ENCODE measurements at places on chromosomes 2 and 18.

DNA sequence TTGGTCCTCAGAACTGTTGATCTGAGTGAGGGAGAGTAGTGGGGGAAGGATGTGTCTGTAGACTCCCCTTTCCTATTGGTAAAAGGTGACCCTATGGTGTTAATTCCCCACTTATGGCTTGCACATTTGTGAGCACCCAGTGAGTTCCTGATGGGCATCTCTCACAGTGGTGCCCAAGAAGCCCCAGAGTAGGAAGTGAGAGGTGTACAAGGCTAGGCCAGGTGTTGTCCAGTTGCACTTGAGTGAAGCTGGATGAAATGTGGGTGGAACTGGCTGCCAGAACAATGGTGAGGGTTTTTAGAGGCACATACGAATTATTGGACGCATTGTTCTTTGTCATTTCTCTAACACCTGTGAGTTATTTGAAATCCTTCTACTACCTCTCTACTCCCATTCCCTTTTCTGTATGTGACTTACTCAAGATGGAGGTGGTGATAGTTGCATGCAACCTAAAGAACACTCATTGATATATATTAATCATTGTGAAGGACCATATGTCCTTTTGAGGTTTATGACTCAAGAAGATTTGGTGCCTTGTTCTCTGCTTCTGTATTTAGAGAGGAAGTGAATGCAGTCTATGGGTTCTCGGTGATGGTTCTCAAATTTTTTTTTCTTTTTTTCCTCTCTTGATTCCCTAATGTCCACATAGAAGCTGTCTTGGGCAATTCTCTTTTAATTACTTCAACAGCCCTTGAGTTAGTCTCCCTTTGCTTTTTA is 162.7 kb downstream of the FSHR start:
- DNase-seq, result no peak

DNA sequence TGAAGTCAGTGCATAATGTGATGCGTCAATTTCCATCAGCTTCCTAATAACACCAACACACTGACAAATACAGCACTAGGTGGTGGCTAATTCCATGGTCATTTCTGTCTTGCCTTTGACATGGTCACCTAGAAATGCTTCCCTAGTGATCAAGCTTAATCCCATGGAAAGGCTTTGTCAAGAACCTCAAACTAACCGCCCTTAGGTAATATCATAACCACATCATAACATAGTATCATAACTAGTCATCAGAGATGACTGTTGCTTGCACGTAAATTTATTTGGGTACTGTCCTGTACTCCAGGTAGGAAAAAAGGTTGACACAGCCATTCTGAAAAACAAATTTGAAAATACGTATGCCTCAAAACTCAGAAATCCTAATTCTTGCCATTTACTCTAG is 471.8 kb downstream of the IRS1 start:
- no peak for DNase-seq

- no peak for DNase-seq
Observed at GRCh38 chr2:121382744-121383143, 97.7 kb upstream of the TFCP2L1 start.

- no peak for DNase-seq
Observed at GRCh38 chr2:219352448-219353023, 20.0 kb upstream of the RESP18 start.
